CD4-positive, alpha-beta T cell treated with Interferon alpha-2 for 1 hour (primary cell): ENCODE measurements at places on chromosomes 7 and 10.

GRCh38 chr7:146654048-146654447, 537.4 kb downstream of the CNTNAP2 start:
- DNase-seq, result no peak

GRCh38 chr10:97894092-97894491, 44.4 kb downstream of the GOLGA7B start:
- no peak for DNase-seq

GRCh38 chr7:46080595-46081159, 159.6 kb upstream of the IGFBP3 start:
- no peak for DNase-seq

GRCh38 chr10:87862679-87863052, 667 bp downstream of the KLLN start:
- peak; percentile 70 for DNase-seq

DNA sequence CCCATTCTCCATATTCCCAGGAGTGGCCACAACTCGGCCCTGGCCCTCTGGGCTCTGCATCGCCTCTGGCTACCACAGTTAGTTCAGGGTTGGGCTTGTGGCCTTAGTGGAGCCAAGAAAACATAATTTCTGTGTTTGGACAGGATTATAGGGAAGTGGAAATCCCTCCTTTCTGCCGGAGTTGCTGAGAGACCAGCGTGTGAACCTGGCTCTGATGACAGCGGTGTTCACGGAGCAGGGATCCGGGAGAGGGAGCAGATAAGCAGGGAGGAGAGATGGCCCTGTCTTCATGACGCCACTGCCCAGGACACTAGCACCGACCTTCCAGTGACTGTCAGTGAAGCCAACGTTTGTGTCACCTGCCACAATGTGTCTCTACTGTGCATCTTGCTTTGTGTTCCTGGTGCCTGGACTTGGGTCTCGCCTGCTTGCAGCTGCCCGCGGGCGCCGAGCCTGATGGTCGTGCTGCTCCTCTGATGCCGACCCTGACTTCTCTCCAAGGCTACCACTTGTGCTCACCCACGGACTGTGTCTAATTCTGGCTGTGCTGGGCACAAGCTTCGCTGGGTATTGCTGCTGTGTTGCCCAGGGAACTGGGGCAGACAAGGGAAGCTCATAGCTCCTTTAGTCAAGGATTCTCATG, 67.0 kb upstream of the VIPR2 start:
- DNase-seq, result no peak

GRCh38 chr10:6019010-6019782, 41.9 kb upstream of the IL15RA start:
- no peak for DNase-seq

DNA sequence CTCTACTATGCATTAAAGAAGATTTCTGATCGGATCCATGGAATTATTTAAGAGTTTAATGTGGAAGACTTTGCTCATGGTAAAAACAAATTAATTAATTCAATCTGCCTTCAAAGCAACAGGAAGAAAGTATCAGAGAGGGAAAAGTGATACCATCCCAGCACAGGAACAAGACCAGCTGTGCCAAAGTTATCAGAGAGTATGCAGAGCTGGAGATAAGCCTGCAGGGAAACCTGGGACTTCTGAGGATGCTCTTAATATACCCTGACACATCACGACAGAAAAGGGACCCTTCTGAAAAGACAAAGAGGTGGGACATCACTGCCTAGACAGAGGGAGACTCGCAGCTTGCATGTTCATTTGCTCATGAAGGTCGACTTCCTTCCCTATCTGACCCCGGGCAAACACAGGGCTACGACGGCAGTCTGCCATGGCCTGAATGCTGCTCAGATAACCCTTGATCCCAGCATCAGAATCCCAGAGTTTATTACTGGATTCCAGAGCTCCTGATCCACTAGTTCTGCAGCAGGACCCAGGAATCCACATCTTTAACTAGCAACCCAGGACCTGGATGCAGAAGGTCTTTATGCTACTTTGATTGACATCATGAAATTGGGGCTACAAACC, 29.5 kb downstream of the FAM171A1 start:
- no peak for DNase-seq

DNA sequence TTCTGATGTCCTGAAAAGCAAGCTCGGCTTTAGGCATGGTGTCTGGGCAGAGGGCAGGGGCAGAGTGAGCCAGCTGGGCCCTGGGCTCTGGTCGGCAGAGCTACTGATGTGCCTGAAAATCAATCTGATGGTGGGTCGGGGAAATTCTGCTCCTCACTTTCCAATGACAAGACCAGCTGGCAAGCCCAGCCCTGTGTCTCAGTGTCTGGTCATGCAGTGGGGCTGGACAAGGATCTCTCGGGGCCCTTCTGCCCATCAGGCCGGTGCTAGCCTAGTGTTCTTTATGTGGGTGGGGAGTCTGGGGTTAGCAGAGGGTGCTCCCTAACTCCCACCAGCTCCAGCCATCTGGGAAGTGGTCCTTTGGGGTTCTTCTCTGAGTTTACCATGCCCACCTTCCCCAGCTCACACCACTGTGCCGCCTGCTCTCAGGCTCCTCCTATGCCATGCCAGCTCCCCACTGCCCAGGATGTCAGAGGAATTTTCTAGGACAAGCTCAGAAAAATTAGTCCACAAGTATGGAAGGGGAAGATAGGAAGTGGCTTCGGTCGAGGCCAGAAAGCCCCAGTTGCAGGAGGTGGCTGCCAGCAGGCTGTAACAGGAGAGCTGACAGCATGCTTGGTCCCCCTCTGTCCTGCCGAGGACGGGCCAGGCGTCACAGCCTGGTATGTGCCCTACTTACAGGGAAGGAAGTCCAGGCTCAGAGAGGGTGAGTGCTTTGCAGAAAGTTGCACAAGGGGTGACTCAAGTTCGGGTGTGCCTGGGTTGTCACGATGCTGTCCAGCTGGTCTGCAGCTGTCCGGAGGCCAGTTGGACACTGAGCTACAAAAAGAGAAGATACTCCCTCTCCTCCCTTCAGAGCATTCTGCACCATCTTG, 135.2 kb downstream of the ADCY1 start:
- DNase-seq, result no peak

GRCh38 chr7:149321978-149322541, 60.1 kb downstream of the ZNF783 start:
- no peak for DNase-seq

- DNase-seq, result no peak
Measured at GRCh38 chr7:51261950-51262795, 54.4 kb downstream of the COBL start.

DNA sequence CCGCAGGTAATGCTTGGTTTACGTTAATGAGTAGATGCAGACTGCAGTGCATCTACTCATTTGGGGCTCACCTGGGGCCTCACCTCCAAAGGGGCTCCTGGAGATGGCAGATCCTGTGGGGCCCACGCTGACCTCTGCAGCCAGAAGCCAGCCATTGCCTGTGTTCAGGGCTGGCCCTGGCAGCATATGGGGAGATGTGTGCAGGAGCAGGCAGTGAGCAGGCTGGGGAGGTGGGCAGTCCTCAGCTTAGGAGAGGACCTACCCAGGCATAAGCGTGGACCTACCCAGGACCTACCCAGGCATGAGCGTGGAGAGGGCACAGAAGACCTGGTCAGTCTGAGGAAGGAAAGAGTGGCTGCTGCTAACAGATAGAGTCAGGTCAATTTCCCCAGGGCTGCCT, 178.5 kb downstream of the PTPRN2 start:
- DNase-seq, result no peak

DNA sequence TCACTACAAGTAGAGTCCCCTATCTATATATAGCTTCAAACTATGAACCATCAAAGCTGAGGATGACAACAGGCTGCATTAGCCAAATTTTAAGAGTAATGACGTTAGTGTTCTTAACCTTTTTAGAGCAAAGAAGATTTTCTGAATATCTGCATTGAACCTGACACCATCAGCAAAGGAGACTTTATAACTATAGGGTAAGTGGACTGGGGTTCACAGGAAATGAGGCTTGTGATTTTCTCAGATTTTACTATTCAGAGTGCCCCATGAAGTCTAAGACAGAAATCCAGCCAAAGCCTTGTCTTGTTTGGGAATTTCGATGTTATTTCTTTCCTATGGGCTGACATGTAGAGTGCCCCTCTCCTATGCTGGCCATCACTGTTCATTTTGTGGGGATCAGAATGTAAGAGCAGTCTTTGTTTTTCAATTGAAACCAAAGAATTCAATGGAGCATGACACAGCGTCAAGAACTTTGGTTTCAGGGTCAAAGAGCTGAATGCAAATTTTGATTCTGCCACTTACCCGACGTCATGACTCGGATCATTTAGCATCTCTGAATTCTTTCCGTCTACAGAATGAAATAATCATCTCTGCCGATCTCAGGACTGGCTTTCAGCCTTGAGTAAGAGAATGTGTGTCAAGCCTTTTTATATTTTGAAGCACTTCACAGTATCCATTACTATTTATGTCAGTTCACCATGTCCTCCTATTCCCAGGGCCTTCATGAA, 52.7 kb downstream of the DENND11 start:
- no peak for DNase-seq

DNA sequence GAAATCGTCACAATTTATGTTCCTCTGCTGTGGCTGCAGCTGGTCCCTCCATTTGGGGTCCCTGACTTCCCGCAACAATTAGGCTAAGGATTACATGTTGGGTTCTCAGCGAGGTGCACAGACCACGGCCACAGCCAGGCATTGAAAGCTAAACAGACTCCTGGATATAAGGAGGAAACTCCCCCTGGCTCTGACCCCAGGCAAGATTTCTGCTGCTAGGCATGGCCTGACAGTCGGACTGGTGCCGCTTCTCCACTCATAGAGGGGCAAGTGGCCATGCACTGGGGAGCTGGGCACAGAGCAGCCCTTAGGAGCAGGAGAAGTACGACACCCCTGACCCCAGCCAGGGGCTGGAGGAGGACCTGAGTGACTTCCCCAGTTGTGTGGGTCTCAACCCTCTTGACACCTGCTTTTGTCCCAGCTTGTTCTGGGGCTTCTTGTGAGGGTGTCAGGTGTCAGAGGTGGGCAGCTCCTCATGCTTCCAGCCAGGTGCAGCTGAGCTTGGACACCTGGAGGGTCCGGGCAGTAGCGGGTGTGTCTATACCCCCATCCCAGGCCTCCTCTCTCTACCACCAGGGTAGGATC, 38.3 kb downstream of the TSPAN15 start:
- DNase-seq, result no peak

GRCh38 chr10:58574058-58574457, 61.4 kb downstream of the BICC1 start:
- no peak for DNase-seq

DNA sequence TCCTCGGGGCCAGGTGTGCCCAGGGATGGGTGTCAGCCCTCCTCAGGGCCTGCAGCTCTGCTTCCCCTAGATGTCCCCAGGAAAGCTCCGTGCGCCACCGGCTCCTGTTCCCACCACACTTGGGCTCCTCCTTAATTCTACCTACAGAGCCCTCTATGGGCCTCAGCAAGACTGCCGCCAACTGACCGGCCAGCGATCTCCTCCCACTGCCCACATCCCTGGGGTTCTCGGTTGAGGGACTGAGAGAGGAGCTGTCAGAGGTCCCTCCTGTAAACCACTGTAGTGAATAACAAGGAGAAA, 5.3 kb upstream of the LDB3 start:
- no peak for DNase-seq

DNA sequence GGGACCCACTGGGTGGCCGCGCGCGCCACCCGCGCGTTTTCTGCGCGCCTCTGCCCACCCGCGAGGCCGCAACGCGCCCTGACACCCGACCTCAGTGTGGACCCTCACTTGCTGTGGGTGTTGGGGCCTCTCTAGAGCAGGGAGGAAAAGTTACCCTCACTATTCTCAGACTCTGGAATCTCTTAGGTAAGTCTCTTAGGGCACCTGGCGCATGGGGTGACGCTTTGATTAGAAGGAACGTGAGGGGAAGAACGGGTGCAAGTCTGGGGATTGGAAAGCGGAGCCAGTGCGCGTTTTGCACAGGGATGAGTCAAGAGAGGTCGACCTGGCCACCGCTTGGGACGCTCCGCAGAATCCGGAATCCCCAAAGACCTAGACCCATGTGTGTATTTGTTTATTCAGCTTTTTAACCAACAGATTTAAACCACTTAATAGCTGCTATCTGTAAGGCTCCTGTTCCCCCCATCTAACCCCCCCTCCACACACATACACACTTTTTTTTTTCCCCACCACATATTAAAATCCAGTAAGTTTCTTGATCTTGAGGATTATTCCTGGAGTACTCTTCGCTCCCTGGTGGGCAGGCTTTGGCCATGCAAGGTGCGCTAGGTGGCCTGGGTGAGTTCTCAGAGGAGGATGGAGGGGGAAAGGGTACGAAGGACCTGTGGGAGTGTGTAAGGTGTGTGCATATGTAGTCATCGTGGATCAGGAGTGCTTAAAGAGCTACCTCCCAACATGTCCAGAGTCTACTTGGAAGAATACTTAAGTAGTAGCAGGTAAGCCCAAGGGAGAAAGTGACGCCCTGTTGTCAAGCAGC, 169.1 kb upstream of the PPP1R3A start:
- DNase-seq, result no peak

DNA sequence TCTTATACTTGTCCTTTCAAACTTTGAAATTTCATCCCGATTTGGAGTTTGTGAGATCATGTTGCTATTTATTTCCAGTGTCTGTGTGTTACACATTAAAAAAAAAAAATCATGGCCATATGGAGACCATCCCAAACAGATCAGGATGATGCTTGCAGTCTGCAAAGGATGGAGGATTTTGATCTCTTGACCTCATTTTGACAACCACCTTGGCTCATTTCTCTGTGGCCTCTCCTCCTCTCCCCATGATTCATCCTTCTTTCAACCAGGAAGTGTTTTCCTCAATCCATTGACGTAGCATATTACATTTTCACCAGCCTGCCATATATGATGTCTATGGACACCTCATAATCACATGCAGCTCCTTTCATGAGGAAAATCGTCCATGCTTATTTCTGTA, 68.9 kb upstream of the INSYN2A start:
- DNase-seq, result no peak

DNA sequence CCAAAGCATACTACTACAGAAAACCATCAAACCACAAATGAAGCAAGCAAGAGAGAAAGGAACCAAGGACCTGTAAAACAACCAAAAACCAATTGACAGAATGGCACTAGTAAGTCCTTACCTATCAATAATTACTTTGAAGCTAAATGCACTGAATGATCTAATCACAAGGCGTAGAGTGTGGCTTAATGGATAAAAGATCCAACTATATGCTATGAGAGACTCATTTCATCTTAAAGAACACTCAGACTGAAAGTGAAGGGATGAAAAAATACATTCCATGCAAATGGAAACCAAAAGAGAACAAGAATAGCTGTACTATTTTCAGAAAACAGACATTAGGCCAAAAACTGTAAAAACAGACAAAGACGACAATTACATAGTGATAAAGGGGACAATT, 70.7 kb downstream of the CRPPA start:
- no peak for DNase-seq
